ENCODE measurements at places on chromosomes 6 and 20.

DNA sequence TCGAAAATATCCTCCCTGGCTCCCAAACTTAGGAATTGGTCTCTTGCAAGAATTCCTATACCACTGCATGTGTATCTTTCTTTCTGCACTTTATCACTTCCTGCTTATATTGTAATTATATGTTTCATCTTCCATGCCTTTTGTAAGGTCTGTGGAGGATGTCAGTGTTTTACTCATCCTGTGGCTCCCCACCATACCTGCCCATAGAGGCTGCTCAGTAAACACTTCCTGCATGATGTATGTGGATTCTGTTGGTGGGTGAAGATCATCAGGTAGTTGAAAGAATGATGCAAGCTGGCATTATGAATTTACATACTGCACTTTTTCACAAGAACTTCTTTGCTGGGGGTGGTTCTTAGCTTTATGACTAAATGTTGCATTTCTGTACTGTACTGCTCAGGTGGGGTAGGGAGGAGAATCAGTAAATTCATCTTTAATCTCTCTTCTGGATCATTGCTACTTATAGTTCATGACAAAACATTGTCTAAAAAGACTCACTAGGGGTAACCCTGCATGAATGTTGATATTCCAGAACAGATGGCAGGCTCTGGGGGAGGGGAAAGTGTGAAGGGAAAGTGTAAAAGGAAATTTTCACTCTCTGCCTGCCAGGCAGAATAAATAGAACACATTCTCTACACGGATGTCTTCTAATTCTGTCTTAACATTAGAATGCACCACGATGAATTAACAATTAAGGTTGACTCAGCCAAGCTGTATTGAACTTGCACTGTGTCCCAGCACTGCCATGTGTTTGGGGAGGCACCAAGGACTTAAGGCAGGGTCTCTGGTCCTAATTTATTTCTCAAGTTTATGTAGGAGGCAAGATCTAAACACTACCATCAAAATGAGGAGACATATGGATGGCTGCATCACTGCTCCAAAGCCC lies 36.0 kb upstream of the KLHL31 start:
- no peak for DNase-seq

DNA sequence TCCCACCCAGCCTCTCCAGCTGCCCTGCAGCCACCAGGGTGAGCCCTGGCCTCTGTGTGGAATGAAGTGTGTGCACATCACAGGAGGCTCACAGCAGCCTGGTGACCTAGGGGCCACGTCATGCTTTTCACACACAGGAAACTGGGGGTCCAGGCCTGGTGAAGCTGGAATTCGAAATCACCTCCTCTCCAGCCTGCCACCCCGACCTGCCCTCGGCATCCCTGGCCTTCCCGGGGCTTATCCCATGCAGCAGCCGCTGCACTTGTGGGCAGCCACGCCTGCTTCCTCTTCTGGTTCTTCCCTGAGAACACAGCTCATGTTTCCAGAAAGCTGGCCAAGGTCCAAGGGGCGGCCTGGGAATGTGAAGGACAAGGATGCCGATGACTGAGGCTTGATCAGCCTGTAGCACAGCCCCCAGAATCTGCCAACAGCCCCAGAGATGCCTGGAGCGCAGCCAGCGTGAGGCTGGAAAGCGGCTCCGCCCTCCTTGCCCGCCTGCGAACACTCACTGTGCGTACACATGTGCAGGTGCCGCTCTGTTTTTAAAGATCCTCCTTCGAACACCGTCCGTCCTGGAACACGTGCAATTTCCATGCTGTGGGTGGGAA lies 4.2 kb upstream of the NTSR1 start:
- no peak for DNase-seq

GRCh38 chr20:23046431-23046830 lies 3.0 kb downstream of the THBD start:
- DNase-seq: no peak

GRCh38 chr20:11270566-11270965 lies 596.8 kb upstream of the JAG1 start:
- no peak for DNase-seq

- no peak for DNase-seq
These were observed 34.0 kb downstream of the KIAA1755 start for GRCh38 chr20:38226553-38226952.

DNA sequence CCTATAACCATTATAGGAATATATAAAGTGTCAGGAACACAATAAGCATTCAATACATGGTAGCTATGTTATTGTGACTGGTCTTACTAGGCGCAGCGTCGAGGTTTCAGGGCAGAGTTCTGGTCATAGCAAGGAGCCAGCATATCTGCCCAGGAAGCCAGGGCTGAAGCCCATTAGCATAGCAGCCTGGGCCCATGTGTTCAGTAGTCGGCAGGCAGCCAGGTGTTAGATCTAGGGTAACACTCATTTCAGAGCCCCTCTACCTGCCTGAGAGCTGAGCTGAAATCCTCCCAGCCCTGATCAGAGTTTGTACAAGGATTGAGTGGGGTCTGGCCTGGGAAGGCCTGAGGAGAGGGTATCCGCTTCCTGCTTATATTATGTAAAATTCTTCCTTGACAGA lies 32.1 kb downstream of the C20orf173 start:
- no peak for DNase-seq

DNA sequence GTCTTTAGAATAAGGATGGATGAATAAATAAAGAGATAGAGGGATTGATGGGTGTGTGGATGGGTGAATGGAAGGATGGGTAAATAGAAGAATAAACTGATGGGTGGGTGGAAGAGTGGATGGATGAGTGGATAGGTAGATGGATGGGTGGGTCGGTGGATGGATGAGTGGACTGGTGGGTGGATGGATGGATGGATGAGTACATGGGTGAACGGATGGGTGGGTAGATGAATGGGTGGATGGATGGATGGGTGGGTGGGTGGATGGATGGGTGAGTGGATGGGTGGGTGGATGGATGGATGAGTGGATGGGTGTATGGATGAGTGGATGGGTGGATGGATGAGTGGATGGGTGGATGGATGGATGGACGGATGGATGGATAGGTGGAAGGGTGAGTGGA lies 65.7 kb upstream of the FOXC1 start:
- no peak for DNase-seq

GRCh38 chr6:55049866-55050265 lies 124.4 kb upstream of the HCRTR2 start:
- no peak for DNase-seq

DNA sequence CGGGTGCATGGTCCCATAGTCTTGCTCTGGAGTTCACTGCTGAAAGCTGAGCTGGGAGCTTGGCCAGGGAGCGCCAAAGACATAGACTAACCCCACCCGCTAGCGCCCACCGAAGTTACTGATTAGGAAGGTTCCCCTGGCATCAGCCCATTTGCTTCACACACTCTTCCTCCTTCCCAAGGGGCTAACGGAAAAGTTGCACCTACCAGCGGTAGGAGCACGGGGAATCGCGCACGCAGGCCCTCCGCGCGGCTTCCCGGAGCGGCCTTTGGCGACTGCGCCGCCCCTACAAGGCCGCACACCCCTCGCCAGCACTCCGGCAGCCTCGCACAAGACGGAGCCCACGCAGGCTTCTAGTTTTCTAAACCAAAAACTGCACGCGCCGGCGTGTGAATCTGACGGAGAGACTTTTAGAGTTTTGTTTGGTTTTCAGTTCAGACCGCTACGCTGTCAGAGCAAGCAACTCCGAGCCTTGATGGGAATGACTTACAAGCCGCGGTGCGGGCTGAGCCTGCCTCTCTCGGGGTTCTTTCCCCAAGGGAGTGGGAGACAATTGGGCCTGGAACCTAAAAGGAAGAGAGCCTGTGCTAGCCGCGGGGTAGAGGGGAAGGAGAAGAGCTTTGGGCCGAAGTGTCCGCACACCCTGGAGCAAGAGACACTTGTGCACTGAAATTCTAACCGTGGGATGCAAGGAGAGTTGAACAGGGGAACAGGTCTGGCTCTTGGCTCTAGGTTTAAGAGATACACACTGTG lies 891 bp upstream of the POU3F2 start:
- DNase-seq: no peak

GRCh38 chr6:151914484-151914883 lies 107.0 kb downstream of the ESR1 start:
- no peak for DNase-seq

DNA sequence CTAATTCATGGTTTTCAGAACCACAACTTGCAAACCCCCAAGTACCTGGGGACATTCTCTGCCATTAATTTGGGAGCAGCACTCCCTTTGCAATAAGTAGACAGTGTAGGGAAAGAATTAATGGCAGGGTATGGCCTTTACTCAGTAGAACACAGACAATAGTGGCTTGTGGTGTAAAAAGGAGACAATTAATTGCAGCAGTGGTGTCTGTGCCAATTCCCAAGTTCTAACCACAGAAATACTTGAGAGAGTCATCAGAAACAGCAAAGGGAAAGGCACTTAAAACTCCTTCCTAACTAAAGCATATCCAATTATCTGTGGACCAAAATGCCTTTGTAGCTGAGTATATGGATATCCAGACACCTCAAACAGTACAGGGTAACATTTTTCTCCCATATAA lies 257.6 kb upstream of the POU3F2 start:
- DNase-seq: no peak

GRCh38 chr6:105483492-105483891 lies 80.6 kb upstream of the PREP start:
- no peak for DNase-seq

GRCh38 chr20:45934586-45935415 lies at the start of gene PCIF1:
Gene PCIF1 (plus strand): TSS chr20:45934683. CDS start chr20:45939000, 4,317 bp downstream.
- peak; percentile 90 for DNase-seq

DNA sequence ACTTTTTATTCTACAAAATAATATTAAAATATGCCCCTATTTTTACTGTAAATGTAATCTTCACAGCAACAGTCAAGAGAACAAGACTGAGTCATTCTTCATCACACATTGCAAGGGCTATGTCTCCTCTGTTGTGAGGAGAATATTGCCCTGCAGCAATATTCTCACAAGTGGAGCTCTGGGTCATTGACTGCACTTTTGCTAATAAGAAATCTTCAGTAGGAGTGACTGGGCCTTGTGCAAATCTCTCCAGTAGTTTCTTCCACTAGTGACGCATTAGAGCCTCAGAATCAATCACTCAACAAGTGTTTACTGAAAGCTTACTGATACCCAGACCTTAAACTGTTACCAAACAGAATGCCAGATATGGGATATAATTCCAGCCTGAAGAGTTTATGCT lies 49.1 kb downstream of the LAMA2 start:
- no peak for DNase-seq

DNA sequence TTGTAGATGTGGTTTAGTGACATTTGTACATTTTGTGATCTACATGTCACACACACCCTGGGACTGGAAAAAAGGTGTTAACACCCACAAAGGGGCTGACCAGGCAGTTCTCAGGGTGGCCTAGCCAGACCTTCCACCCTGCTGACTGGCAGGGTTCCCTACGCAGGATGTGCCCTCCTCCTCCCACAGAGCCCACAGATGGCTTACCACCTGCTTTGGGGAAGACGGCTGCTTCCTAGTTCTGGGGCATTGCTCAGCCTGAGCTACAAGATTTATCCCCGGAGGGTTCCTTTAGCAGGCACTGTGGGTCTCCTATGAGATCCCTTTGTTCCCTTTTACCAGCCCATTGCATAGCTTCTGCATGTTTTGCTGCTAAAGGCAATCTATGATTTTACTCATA lies 35.1 kb downstream of the SNAP25 start:
- peak; percentile 77 for DNase-seq

- DNase-seq: no peak
These were observed 164.2 kb downstream of the PHF3 start for GRCh38 chr6:63799813-63800212.

- DNase-seq: no peak
These were observed 36.6 kb downstream of the CRISP2 start for GRCh38 chr6:49676671-49677281.

DNA sequence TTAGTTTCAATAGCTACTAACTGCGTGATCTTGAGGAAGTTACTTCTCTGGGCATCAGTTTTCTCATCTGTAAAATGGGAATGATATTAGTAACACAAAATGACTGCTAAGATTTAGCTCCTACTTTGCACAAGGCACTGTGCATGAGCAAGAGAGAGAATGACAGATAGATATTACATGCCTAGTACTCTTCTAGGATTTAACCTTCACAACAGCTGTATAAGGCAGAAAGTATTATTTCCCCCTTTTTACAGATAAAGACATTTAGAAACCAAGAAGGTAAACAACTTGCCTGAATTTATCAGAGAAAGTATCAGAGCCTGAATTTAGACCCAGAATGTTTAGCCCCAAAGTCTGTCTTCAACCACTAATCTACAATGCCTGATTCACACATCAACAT lies 281.6 kb downstream of the KHDC1L start:
- DNase-seq: no peak

GRCh38 chr6:44734886-44735629 lies 347.6 kb downstream of the CDC5L start:
- no peak for DNase-seq

DNA sequence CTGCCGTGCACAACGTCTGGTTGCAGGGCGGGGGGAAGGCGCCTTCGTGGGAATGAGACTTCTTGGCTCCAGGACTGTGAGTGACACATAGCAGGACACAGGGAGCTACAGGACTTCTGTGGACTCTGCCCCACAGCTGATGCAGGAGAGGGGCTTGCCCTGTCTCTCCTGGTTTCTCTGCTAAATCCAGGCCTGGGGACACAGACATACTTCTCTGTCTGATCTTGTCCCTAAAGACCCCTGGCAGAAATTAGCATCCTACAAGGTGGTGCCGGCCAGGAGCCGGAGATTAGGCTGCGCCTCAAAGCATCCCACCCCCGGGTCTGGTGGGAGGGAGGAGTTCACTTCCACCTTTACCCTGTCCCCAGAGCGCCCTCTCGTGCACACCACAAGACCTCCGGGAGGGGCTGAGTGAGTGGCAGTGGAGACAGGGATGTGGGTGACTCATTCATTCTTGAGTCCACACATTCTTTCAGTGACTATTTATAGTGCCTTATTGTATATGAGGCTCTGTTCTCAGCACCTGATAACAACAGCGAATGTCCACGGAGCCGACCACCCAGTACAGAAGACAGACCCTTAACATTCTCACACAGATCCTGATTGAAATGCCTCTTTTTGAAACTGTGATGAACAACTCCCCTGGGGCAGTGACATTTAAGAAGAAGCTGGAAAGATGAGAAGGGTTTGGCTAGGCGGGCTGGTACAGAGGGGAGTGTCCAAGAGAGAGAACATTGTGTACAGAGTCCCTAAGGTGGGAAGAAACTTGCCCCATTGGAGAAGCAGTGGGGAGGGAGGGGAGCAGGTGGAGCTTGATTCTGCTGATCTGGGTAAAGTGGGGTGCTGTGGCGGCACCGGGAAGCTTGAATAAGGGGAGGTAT lies 39.0 kb downstream of the GMPR start:
- no peak for DNase-seq

GRCh38 chr6:45702849-45703739 lies 312.6 kb downstream of the CLIC5 start:
- no peak for DNase-seq
